Activated T-cell treated with anti-CD3 and anti-CD28 coated beads, Interleukin-2, amount 50 U/mL, for 72 hours (primary cell): ENCODE measurements at places on chromosomes 4 and X. TPM values are rescaled to one million over a fixed set of nuclear protein-coding genes. Genes with fewer than 3 reads are reported as not detected.

- DNase-seq = no peak
Observed at GRCh38 chrX:104564921-104565703, 887 bp upstream of the IL1RAPL2 start.

DNA sequence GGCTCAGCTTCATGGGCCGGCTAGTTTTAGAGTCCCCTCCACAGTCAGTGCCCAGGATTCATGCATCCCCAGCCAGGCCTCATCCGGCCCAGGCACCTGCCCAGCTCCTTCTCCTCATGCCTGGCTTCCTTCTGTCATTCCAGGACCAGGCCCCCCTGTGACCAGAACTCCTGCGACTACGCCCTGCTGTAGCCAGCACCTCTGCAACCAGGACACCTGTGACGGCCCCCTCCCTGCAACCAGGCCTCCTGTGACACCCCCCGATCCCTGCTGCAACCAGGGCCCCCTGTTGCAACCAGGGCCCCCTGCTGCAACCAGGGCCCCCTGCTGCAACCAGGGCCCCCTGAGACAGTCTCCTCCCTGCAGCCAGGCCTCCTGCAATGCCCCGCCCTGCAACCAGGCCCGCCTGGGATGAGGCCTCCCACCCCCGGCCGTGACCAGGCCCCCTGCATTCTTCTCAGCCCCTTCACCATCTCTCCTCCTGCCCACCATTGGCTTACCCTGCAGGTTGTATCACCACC is 46.8 kb downstream of the HTRA3 start:
- no peak for DNase-seq

LDB2 gene
- not detected for total RNA-seq

FGA gene
- not detected for total RNA-seq

LIMCH1 gene
- total RNA-seq = not detected

ABCG2 gene
- 2.3 TPM for total RNA-seq
